Left lung (tissue), 14 donors: ENCODE measurements at places on chromosomes 12 and 14. TPM values are rescaled to one million over a fixed set of nuclear protein-coding genes. Genes with fewer than 3 reads are reported as not detected.

NTS gene
- 5.4 TPM for polyA plus RNA-seq

SMOC1 gene
- polyA plus RNA-seq: 1.5 TPM

DNA sequence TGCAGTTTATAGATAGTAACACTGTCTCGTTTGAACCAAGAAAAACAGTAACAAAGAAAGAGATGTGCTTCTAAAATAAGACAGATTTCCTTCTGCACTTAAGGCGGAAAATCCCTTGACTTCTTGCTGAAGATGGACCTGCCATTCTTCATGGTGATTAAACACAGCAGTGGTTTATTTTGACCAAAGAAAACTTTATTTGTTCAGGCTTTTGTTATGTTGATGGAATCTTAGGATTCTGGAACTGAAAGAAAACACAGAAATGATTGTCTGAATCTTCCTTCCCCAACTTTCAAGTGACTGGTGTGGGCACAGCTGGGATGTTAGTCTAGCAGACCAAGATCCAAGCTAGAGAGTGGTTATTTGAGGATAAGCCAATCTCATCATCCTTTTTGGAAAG is 72.2 kb downstream of the DACT1 start:
- H3K27me3 ChIP-seq: no peaks in the 10 kb centered on the region
- no peaks in the 10 kb centered on the region for H3K4me1 ChIP-seq
- no peak overlapping the region for H3K27ac ChIP-seq
- H3K36me3 ChIP-seq: no peaks in the 10 kb centered on the region
- DNase-seq: no peak
- H3K4me3 ChIP-seq: no peak overlapping the region

OASL gene
- 0.11 TPM for polyA plus RNA-seq

DNA sequence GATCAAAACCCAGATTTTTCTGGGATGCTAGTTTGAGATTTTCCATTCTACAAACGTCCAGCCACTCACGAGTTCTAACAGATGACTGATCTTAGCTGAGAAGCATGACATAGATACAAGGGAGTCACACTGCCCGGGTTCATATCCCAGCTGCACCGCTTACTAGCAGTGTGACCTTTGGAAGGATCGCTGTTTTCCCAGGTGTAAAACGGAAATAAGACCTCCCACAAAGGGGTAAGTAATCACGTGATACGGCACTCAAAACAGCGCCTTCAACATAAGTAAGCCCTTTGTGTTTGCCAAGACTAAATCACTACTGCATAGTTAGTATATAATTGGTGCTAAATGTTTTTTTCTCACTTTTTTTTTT is 624 bp upstream of the PWP1 start:
- no peaks in the 10 kb centered on the region for H3K27me3 ChIP-seq
- no peak for DNase-seq
- H3K4me1 ChIP-seq: peaks cover 16% of the 10 kb centered on the region
- peak overlapping the region; percentile 84 for H3K4me3 ChIP-seq

DNA sequence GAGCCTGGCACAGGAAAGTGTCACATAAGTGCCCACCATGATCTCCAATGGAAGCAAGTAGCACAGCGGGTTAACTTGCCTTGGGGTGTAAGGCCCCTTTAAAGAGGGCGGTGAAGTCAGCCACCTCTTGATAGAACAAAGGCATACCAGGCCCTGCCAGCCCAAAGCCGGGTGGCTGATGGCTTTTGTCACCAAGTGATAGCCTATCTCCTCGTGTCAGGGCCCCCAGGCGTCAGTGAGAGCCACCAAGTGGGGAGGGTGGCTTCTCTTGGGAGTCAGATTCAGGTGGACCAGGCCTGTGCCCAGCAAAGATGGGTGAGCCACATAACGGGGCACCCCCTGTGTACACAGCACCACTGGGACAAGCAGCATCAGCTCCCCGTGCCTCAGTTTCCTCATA is 8.3 kb upstream of the MYL2 start:
- H3K27me3 ChIP-seq: peaks cover 50% of the 10 kb centered on the region
- no peak for DNase-seq
- no peaks in the 10 kb centered on the region for H3K36me3 ChIP-seq
- H3K27ac ChIP-seq: no peak overlapping the region
